GM12864 (cell line): ENCODE measurements at places on chromosomes 2 and 18.

DNA sequence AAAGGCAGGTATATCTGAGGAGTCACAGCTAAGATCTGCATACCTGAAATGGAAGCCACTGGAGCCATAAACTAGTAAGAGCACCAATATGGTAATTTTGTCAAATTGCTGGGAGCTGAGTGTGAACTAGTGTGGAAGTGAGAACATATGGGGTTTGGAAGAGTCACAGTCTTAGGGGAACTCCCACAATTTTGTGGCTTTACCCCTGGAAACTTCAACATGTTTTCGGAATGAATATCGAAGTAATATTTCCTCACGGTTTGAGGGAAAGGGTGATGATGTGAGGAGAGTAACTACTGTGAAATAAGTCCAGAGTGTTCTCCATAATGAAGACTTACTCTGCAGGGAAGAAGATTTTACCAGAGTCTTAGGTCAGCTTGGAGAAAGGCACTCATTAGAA lies 565.9 kb downstream of the RIT2 start:
- DNase-seq: no peak

GRCh38 chr2:158664987-158665386 lies 130.1 kb upstream of the DAPL1 start:
- no peak for DNase-seq

DNA sequence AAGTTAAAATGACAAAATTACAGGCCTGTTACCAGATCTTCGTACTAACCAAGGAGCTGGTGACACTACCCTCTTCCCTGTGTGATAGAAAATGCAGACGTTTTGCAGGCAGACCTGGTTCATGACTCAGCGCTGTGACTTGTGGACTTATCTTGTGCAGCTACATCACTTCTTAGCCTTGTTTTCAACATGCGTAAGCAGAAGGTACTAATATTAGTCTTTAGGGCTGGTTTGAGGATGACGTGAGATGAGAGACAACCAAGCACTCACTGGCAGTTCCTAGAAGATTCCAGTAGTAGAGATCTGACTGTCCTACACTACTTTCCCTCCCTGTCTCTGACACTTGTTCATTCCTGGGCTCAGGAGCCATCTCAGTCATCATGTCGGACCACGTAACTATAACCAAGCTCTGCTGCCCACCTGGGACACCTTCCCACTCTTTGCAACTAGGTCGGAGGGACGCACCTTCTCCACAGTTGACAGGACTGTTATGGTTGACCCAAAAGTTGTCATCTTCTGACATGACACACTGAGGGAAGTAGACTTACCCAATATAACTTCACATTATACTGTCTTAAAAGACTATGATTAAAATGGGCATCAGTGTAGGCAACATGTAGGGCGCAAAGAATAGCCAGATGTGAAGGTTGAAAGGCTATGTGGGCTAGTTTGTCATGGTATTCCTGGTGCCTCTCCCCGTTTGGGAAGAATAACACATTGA lies 64.8 kb downstream of the TNFRSF11A start:
- no peak for DNase-seq

GRCh38 chr18:4130734-4131719 lies 324.1 kb downstream of the DLGAP1 start:
- no peak for DNase-seq

- no peak for DNase-seq
Measured at GRCh38 chr18:26133652-26134051, at the start of gene PSMA8. Gene PSMA8, plus strand, starts transcription at chr18:26133869. Its CDS starts 97 bp downstream, at chr18:26133966.

GRCh38 chr2:123438675-123439074 lies 586.4 kb upstream of the CNTNAP5 start:
- DNase-seq: no peak

DNA sequence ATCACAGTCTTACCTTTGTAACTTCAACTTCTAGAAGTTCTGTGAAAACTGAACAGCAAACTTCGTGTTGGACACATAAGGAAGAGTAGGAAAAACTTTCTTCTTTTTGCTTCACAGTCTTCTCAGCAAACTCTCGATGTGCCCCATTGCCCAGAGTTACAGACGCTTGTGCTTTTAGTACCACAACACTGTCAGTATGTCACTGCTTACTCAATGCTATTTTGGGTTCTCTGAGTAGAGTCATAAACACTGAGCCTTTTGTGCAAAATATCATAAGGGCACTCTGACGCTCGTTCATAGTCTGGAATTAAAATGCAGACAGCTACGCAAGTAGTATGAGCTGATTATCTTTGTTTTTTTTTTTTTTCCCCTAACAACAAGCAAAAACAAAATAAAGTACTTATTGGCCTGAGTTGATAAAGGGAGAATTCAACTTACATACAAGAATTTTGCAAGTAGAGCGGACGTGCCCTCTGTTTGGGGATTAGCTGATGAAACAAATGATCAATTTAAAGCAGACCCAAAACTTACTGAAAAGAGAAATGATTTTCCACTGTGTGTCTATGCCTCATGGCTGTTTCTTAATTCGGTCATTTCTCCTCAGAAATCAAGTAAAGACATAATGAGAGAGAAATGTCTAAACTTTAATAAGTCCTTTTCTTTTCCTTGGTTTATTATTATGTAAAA lies at the start of gene CDH19:
CDH19 (minus strand) TSS at position 150 of the 687 bp plus-strand sequence. CDS start 31,886 bp downstream, outside the sequence.
- no peak for DNase-seq

DNA sequence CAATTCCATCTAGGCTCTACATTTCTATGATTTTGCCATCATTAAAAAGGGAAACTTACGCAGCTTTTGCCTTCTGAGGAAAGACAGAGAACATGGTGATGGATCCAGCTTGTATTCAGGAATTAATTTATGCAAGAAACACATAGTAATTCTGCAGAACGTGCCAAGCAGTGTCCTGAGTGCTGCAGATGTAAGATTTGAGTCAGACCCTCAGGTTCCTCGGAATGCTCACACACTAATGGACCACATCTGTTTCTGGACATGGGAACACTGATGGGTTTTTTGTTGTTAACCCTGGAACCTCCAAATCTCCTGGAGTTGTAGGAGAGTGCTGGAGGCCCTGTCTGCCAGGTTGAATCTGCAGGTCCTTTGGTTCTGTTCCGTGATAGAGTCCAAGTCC lies 132.9 kb downstream of the SETBP1 start:
- DNase-seq: no peak

DNA sequence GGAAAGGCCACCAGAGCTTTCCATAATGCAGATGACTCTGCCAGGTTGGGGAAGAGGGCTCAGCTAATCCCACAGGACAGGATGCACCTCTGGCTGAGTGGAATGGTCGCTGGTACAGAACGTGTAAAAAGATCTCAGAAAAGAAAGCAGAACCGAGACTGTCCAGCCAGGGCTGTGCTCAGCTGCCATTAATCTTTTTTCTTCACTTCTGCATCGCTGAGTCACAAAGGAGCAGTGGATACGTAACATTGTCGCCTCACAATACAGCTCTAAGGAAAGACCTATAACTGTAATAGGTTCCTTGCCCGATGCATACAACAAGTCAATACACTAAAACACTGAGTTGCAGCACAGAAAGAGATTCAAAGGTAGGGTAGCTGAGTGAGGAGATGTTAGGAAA lies 354.2 kb downstream of the EN1 start:
- no peak for DNase-seq

- DNase-seq: no peak
Measured at GRCh38 chr18:8197499-8197898, 411.7 kb upstream of the RAB12 start.

GRCh38 chr18:44080054-44080453 lies 600.6 kb upstream of the SETBP1 start:
- DNase-seq: no peak

- no peak for DNase-seq
Measured at GRCh38 chr2:119565481-119565880, 21.2 kb downstream of the CFAP221 start.

DNA sequence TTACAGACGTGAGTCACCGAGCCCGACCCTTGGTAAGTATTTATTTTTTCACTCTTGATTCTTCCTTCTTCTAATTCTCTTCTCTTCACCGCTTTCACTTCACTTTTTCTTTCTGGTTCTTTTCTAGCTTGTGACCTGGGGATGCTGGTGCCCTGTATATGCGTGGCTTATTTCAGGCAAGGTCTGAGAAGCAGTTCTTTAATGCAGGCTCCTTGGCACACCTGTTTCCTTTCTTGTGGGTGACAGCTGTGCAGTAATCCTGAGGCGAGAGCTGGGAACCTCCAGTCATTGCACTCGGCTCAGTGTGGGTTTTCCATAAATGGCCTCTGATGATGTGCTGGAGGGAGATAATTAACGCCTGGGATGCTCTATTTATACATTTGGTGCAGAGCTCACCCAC lies 193.8 kb downstream of the TSN start:
- DNase-seq: peak; percentile 4

DNA sequence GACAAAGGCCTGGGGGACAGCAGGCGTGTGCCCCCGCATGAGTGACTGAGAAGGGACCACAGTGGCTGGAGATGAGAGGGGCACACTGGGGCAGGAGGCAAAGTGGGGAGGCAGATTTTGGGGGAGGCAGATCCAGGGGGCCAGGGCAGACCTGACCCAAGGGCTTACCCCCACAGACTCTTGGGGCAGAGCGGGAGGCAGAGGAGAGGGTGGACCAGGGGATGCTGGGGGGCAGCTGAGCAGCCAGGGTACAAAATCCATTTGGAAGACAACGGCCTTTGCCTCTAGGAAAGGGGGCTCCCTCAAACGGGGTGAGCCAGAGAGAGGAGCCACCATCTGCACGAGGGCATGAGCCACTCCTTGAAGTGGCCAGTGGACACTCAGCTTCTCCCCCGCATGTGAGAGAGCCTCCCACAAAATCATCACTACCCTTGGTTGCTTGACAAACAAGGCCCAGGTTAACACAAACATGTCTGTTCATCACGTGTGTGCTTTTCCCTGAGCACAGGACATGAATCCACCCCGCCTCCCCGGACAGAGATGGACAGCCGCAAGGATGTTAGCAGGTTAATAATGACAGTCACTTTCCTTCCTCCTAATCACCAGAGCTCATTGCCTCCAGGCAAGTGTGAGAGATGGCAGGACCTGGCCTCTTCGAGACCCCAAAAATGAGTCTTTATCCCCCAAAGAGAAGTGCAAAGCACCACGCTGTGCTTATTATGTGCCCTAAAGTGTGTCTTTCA lies 72.0 kb upstream of the RAB6C start:
- DNase-seq: no peak

DNA sequence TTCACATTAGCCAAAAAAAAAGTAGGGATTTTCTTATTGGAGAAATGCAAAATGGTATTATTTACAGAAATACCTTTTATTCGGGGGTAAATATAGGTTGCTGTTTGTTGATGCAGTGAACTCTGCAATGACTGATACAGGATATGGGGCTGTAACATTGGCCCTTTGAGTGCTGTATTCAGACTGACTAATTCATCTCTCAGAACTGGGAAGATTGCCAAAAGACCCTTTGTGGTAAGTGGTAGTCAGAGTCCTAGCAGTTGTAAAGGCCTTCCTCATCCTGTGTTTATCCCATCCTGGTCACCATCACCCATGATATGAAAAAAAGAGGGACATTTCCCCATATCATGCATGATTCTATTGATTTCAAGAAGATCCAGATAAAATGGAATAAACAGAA lies 14.0 kb upstream of the DCC start:
- DNase-seq: no peak

- no peak for DNase-seq
Measured at GRCh38 chr2:146541896-146542295, 1302.9 kb upstream of the ACVR2A start.

DNA sequence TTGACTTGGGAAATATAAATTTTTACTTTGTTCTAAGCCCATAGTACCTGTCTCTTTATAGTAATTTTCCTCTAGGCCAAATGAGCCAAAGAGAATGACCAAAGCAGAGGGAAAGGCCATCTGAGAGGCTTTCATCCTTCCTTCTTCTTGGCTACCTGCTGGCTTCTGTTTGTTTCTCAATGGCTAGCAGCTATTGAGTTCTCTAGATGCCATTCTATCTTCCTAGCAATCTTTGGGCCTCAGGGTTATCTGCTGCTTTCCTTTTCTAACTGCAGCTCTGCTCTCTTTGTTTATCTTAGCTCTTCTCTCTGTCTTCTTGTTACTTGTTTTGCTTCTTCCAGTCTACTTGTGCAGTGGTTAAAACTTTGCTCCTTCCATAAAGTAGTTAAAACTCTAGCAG lies 601.1 kb upstream of the NRXN1 start:
- DNase-seq: no peak

GRCh38 chr2:64035072-64035942 lies 16.1 kb upstream of the VPS54 start:
- DNase-seq: no peak

- no peak for DNase-seq
Measured at GRCh38 chr2:7736646-7737305, 819.6 kb downstream of the RNF144A start.

DNA sequence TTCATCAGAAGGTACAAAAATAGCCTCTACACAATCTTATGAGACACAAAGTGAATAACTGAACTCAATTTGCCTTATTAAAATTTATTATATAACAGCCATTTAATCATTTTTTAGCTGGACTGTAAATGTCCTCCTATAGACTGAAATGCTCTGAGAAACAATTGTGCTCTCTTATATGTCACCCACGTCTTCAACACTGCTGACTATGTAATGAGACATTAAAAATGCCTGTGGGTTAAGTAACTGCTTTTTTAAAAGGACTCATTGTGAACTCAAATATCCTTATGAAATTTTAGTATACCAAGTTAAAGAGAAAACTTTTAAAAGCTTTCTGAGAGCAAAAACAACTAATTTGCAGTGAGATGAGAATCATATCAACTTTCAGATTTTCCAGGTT lies 10.4 kb upstream of the GALNT1 start:
- DNase-seq: no peak

DNA sequence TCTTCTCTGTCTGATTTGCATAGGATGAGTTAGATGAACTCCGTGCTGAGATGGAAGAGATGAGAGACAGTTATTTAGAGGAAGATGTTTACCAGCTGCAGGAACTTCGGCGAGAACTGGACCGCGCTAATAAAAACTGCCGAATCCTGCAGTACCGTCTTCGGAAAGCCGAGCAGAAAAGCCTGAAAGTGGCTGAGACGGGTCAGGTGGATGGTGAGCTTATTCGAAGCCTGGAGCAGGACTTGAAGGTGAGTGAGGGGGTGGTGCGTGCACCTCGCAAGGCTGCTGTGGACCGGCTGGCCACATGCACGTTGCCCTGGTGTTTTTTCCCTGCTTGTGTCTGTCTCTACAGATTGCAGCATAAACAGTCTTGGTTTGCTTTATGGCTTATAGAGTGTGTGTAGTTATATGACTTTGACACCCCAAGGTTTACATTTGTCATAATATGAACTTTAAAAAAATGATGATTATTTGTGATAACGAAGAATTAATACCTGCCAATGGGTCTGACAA lies 13.1 kb downstream of the MTCL1 start:
- DNase-seq: no peak

DNA sequence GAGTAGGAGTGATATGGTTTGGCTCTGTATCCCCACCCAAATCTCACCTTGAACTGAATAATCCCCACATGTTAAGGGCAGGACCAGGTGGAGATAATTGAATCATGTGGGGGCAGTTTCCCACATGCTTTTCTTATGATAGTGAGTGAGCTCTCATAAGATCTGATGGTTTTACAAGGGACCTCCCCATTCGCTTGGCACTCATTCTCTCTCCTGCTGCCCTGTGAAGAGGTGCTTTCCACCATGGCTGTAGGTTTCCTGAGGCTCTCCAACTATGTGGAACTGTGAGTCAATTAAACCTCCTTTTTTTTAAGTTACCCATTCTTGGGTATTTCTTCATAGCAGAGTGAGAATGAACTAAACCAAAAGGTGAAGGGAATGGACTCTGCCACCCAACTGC lies 207.5 kb downstream of the LOXHD1 start:
- DNase-seq: no peak
